Transverse colon (tissue), 4 donors: ENCODE measurements at places on chromosomes 12 and 14. TPM values are rescaled to one million over a fixed set of nuclear protein-coding genes. Genes with fewer than 3 reads are reported as not detected.

- DNase-seq = peak; percentile 30
Observed at GRCh38 chr14:55347040-55347439, 64.6 kb downstream of the ATG14 start.

DNA sequence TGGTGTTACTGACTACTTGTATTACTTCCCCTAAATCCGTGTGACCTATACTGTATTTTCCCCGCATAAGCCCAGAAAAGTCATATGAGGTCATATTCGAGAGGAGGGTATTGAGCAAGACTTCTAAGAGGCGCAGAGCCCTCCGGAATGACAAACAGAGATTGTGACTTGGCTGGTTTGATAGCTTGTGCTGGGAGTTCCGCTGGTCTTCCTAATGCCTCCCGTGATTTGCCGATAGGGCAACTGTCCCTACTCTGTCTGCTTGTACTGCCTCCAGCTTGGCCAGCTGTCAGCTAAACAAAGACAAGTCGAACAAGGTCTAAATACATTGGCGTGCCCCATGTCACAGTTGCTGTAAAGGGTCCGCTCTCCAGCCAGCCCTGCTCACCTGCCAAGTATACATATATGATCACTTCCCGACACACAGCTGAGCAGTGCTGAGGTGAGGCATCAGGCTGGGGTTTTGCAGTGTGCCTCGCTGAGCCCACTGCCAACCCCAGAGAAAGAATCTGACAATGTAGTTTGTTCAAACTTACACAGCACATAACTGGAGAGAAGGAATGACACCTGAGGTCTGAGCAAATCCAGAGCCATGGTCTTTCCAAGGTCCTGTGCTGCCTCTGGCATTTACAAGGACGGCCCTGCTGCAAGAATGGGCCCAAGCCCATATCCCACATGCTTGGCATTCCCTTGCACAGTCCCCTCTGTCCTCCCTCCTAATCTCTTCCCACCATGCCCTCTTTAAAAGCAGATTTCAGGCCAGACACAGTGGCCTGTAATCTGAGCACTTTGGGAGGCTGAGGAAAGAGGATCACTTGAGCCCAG lies 23.7 kb downstream of the LGMN start:
- DNase-seq = peak; percentile 38

DNA sequence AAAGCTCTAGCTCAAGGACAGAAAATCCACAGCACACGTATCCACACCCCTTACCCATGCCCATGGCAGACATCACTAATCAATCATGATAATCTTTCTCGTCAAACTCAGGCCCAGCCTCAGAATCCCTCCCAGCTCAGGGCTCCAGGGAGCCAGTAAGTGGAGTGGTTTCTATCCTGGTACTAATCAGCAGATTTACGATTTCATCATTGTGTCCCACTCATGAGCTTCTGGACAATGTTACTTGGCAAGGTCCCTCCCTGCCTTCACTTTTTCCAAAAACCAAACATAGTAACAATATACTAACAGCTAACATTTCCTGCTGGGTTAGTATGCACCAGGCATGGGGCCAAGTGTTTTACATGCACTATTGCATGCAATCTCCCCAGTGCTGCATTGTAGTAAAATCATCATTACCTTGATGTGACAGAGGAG lies 45.8 kb upstream of the NCOR2 start:
- peak; percentile 63 for DNase-seq

- DNase-seq = no peak
Observed at GRCh38 chr14:75578786-75579337, 442 bp downstream of the FLVCR2 start.

- DNase-seq = no peak
Observed at GRCh38 chr12:95325501-95325900, 107.9 kb downstream of the VEZT start.

DNA sequence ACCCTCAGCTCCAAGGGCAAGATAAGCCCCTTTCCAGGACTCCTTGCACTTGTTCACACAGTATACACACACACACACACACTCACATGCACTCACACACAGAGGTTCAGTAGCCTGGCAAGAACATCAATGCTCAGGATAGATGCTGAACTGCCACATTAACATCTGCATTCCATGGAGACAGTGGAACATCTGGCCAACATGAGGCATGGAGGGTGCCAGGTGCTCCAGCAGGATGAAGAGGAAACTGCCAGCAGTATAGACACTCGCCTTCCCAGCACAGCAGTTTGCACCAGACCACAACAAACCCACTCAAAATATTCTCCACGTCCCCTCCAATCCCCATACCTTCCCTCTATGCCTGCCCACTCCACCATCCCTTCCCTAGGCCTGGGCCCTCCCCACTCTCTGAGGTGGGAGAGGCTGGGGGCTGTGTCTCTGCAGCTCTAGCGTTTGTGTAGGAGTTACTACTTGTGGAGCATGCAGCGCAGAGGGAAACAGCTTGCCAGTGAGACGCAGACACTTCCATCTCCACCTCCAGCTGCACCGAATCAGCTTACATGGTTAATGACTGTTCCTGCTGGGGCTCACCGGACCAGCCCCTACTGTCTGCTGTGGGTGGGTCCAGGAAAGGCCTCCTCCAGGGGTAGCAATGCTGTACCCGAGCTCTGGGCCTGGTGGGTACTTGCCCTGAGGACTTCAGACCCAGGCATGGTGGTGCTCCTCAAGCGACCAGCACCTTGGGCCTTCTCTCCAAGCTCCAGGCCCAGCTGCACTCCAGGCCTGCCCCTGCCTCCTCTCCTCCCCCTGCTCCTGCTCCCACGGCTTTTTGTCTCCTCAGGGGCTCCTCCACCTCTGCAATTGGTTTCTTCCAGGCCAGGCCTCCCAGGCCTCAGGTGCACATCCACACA lies 18.6 kb upstream of the PLEKHG3 start:
- DNase-seq = no peak

GRCh38 chr14:36976571-36977023 lies 195.8 kb downstream of the SLC25A21 start:
- no peak for DNase-seq

DNA sequence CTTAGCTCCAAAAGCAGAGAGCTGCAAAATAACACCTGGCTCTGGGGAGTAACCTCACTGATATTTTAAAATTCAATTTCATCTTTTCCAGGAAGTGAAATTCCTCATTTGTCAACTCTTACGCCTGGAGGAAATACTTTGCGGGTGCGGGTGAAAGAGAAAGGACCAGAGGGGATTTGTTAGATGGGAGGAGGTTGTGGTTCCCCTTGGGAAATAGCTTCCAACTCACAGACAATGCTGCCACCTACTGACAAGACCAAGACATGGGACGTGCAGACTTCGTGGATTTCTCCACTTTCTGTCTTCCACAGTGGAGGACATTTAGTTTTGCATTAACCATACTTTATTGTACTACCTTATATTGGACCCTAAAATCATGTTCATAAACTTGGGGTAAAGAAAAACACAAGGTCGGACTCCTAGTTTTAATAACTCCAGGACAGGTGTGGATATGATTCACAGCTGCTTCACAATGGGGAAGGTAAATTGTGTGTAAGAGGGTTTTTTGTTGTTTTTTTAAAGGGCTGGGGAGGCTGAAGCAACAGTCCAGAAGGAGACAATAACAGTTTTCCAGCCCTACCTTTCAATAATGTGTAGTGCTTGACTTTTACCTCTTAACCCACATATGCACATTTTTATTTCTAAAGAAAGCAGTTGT lies 10.8 kb downstream of the FBXL14 start:
- peak; percentile 85 for DNase-seq

DNA sequence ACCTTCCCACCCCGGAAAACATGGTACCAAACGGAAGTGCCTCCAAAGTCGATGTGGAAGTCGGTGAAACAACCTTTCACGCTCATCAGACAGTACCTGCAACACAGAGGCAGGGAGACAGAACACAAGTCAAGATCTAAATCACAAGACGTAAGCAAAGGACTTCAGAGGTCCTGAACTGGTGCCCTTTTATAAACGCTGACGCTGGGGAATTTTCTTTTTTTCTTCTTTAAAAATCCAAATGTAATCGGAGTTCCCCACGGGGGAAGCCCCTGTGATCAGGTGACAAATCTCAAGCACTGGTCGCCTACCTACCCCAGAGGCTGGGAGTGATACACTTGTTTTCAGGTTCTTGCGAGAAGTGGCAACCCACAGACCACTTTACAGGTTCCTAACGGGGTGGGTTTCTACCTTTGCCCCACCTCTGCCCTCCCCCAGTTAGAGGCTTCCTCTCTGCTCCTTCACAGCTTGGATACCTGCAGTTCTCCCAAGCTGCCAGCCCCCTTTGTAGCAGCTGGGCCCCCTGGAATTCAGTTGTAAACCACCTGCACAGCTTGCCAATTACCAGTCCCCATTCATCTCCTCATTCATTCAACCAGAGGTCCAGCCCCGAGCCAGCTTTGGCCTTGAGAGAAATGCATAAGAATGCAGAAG lies 46.2 kb downstream of the KDM2B start:
- no peak for DNase-seq

DNA sequence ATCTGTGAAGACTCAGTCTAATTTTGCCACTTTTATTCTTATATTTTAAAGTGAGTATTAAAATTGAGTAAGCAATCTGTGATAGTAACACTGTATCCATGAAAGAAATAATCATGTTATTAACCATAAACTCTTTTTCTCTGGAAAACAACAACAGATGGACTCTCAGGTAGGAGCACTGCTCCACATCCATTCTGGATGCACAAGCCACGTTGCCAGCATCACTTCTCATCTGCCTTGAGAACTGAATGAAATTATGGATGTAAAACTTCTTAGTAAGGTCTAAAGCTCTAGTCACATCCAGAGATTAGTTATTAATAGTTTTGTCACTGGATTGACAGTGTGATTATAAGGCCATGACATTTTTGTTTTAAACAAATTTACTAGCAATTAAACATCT lies 489.1 kb upstream of the SYT1 start:
- no peak for DNase-seq

The POLE2 gene
- not detected for total RNA-seq

The COL2A1 gene
- 0.75 TPM for total RNA-seq

The DPF3 gene
- 23.5 TPM for total RNA-seq

The CPSF6 gene
- 39.6 TPM for total RNA-seq
